Islet precursor cell (in vitro differentiated cells): ENCODE measurements at places on chromosomes 2 and 18.

- no peak for DNase-seq
Measured at GRCh38 chr18:72063001-72063400, 481.1 kb downstream of the CBLN2 start.

- peak; percentile 65 for DNase-seq
Measured at GRCh38 chr18:49892148-49892924, 79.0 kb upstream of the ACAA2 start.

DNA sequence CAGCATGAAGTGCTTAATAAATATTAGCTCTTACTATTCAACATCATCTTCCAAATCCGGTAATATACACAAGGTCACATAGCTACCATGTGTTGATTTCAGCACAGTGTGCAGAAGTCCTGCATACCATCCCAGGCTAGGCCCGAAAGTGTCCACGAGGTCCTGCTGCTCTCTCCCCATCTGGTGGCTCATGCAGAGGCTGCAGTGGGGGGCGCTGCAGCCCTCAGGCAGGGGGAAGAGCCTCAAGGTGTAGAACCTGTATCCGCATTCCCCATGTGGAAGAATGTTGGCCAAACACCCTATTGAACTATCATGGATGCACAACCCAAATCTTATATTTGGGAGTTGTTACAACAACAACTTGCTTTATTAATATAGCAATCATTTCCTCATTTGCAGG lies 88.5 kb downstream of the ST6GAL2 start:
- DNase-seq: no peak

DNA sequence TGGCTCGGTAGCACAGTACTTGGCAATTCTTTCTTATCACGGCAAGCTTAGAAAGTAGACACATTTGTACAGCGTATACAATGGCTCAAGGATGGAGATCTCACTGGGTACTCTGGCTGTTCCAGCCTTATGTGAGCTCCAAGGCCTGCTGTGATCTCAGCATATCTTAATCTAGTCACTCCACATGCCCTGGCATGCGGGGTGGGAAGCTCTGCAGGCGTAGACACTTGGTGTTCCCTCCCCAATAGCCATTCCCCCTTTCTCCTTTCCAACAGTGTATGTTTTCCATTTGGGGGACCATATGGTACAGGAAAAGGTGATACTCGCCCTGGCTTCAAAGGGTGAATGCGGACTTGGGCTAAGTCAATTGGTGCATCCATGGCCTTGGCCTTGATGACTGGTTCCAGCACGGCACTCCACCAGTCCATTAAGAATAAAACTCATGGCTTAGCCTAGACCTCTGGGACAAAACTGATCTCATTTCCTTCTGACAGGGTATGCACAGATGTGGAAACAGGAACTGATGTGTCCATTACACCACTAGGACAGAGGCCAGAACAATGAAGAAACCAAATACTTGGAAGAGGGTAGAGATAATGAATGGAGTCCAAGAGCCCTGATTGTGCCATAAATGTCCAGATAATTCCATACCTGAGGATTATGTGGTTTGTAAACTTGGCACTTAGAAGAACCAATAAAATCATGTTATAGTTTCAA lies 28.4 kb downstream of the TGIF1 start:
- no peak for DNase-seq

GRCh38 chr2:217797165-217797564 lies 205.6 kb downstream of the TNS1 start:
- DNase-seq: peak; percentile 37

DNA sequence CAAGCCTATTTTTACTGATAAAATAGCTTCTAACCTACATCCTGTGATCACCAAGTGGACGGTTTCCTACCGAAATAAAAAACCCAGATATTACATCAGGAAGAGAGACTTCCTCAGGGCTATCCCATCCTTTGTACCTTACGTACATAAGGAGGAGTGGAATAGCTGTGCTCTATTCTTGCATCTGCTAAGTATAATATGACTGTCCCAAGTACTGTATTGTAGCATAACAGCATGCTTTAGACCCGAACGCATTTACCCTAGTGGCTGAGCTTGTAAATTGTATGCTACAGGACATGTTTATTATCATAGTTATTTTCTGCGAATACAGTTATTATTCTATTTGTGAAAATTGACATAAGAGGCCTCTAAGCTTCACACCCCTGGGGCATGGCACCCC lies 302.4 kb downstream of the CLIP4 start:
- DNase-seq: no peak

GRCh38 chr2:229087843-229088516 lies 183.1 kb downstream of the PID1 start:
- DNase-seq: no peak

DNA sequence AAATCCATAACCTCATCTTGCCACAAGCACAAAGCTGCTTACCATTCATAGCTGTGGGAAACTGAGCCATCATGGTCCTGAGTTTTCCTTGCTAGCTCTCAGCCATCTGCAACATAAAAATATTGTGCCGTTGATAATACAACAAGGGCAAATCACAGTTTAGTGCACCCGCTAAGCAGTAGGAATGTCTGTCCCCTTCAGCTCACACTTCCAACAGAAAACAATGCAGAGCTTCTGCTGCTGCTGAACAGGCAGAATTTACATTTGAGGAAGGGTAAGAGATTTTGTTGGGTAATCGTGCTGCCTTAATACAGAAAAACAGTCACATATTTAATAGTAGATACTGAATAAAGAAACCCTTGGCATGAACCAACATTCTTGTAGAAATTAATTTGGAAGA lies 32.3 kb downstream of the ITSN2 start:
- DNase-seq: no peak

DNA sequence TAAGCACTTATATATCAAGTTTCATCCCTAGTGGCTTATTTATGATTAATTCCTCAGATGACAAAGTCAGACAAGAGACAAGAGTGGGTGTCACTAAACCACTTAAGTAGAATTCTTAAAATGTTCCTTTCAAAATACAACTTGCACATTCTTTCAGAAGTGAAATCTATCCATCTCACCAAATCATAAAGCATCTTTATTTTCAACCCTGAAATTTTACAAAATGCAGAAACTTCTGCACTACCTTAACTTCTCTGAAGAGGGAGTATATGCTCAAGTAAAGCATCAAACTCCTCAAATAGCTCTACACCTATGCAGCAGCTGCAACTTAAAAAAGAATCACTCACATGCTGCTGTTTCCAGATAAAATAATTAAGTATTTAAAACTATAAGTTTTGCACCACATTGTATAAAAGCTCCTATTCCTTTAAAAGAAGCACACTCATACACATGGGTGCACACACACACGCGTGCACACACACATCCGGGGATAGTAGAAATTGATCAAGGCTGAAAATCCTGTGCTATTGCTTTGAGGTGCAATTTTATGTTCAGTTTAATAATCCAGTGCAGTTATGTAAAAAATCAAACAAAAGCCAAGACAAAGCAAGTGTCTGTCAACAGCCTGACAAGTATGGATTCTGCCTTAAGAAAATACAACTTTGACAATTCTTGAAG lies 244.5 kb downstream of the TCF4 start:
- DNase-seq: no peak

DNA sequence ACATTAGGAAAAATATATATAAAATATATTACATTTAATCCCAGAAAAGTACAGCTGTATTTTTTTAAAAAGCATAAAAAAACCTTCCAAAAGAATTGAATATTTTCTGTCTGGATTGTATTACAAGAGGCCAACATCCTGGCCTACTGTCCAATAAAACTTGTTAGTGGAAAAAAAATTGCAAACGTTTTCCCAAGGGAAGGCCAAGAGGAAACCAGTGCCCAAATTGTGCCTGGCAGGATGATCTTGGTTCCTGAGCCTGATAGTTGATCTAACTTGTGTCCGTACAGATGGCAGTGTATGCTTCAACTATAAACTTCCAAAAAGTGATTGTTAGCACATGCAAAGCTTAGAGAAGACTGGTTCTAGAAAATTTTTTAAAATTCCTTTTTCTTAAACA lies 90.6 kb upstream of the LPIN2 start:
- no peak for DNase-seq

- peak; percentile 81 for DNase-seq
Measured at GRCh38 chr2:16507655-16508489, 157.8 kb downstream of the CYRIA start.

DNA sequence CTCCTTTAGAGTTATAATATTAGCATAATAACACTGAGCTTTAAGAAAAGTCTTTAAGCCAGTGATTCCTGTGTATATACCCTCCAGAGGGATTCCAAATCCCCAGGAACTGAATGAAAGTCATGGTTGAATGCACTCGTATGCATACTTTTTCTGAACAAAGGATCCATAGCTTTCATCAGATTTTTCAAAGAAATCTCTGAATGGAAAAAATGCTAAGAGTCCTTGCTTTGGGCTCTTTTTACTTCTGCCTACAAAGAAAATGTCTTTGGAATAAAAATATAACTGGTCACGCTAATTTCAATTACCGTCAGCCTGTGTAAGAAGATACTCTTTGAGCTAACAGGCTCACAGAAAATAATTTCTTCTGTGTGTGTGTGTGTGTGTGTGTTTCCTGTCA lies 939.5 kb downstream of the ERBB4 start:
- no peak for DNase-seq

GRCh38 chr2:241125626-241126025 lies 23.5 kb upstream of the MTERF4 start:
- no peak for DNase-seq

DNA sequence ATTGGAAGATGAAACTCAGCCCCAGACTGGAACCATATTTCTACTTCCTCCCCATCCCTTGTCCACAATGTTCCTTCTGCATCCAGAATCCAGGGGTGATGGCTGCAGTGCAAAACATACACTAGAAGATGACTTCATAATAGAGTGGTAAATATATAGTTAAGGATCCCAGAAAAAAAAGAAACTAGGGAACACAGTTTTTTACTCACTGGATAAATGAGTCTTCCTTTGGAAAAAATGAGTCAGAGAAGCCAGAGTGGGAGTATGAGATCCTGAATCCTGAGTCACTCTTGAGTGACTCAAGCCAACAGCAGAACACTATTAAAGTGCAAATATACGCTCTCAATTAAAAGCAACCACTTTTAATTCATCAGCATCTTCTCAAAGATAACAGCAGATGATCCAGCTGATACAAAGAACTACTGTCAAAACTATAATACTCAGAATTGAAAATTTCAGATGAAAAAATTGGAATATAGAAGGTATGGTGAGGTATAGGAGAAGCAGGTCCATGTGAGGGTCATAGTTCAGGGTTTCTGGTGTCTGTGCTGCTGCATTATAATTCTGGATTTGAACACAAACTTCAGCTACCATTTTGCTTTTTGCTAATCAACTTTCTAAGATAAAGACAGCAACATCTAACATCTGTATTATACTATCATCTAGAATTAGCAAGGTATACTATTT lies 987.2 kb upstream of the CDH2 start:
- no peak for DNase-seq

GRCh38 chr18:63422864-63423304 lies 608 bp upstream of the VPS4B start:
- DNase-seq: no peak

- no peak for DNase-seq
Measured at GRCh38 chr2:41498781-41499180, 549.0 kb upstream of the PKDCC start.

- no peak for DNase-seq
Measured at GRCh38 chr2:215756346-215756730, 257.0 kb downstream of the MREG start.

GRCh38 chr2:218811382-218811781 lies 20.2 kb downstream of the PRKAG3 start:
- DNase-seq: no peak

DNA sequence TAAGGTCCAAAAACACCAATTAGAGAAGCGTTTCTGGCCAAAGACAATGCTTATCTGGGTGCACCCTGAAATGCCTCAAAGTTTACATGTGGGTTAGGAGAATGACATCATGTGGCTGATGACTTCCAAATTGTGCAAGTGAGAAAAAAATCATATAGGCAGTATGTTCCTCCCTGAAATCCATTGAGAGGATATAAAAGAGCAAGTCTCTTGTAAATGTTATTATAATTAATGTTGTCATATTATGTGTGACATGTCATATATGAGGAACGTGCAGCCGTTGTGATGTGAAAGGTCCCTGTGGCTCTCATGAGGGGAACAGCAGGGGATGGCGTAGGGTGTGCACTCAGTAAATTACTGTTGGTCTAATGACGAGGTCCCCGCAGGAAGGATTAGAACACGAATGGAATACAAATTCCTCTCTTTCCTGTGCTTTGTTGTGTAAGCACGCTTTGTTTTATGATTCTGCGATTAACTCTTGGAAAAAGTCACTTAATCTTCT lies 290.8 kb downstream of the PRKCE start:
- DNase-seq: peak; percentile 26

GRCh38 chr2:181058378-181059269 lies 78.2 kb downstream of the UBE2E3 start:
- no peak for DNase-seq

DNA sequence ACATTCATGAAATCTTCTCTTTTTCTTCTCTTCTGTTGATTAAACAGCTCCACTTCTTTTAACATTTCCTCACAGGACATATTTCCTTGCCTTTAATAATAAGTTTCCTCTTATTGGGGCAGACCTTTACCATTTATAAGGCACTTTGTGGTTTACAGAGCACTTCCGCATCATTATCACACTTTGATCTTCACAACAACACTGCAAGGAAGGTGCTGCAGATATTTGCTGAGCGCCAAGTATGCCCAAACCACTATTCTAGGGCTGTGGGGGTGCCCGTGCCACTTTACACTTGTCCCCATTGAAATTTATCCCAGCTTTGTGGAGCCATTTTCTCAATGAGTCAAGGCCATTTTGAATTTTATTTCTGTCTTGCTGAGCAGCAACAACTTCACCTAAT lies 246.6 kb downstream of the SS18 start:
- no peak for DNase-seq

DNA sequence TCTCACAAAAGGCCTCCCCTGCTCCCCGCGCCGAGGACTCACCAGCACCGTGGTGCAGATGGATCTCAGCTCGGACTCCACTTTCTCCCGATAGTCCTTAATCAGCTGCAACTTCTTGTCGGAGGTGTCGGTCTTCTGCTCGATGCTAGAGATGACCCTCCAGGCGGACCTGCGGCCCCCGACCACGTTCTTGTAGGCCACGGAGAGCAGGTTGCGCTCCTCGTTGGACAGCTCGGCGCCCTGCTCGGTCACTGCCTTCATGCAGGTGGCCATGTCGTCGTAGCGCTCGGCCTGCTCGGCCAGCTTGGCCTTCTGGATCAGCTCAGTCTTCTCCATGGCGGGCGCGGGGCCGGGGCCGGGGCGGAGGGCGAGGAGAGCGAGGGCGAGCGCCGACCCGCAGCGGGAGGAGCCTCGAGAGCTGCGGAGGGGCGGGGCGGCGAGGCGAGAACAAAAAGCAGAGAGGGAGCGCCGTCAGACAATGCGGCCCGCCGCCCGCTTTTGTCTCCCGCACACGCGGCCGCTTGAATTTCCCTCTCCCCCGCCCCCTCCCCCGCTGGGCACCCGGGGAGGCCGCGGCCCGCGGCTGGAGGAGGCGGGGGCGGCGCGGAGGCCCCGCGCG lies 571 bp downstream of the YWHAQ start:
- DNase-seq: peak; percentile 87

- no peak for DNase-seq
Measured at GRCh38 chr2:12399240-12399639, 317.5 kb upstream of the TRIB2 start.

DNA sequence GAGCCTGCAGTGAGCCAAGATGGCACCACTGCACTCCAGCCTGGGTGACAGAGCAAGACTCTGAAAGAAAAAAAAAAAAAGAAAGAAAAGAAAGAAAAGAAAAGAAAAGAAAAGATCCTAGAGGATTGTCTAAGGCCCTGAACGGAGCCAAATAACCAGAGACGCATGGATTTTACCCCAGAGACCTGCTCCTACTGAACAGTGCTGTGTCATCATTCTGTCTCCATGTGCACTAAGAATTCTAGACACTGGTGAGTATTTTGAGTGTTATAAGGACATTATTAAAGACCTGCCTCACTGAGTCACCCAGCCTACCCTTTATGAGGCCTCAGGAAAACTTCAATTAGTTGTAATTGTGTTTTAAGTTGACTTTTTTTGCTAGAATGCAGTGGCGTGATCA lies 61.9 kb upstream of the RIOK3 start:
- no peak for DNase-seq
